Stimulated activated CD4-positive, alpha-beta T cell treated with anti-CD3 and anti-CD28 coated beads, Interleukin-4, amount 100 ng/mL, for 4 hours (primary cell): ENCODE measurements at places on chromosomes 5 and 9.
A peak's percentile ranks its signal among the peaks of the same experiment; 100 is the strongest.

GRCh38 chr9:28212979-28213378, 639.7 kb upstream of the C9orf72 start:
- DNase-seq, result no peak

GRCh38 chr5:28603869-28604268, 1565.5 kb upstream of the CDH9 start:
- DNase-seq, result no peak

- no peak for DNase-seq
Measured at GRCh38 chr5:43256261-43256966, 56.8 kb downstream of the HMGCS1 start.

DNA sequence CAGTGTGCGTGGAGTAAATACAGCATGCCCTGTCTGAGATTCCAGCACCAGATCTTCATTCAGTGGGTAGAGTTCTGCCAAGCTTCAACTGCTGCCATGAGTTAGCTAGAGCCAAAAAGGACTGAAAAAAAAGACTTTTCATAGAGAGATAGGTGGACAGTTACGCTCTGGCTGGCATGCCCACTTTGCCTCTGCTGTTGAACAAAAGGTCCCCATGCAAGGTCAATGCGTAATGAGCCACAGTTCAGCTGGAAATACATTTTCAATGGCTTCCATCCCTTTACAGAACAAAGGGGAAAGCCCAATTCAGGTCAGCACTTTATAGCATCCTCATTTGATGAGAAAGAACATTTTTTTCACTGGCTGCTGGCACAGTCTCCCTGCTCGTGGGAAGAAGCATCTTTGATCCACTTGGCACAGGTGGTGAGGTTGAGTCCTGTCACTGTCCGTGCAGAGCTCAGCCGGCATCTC, 86.9 kb upstream of the ERCC6L2 start:
- no peak for DNase-seq

DNA sequence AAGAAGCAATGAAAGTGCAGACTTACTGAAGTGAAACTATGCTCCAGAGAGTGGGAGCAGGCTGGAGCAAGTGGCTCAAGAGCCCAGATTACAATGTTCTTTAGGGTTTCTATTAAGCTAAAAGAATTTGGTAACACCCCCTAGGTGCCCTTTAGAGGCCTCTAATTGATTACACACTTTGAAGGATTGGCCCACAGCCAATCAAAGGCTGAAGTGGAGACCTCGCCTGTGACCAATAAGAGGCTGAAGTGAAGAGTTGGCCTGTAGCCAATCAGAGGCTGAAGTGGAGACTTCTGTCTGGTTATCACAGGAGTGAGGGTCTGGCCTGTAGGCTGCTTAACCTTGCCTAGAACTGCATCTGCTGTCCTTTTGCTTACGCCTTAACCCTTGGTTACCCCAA, 46.7 kb upstream of the SPATA31C2 start:
- no peak for DNase-seq

DNA sequence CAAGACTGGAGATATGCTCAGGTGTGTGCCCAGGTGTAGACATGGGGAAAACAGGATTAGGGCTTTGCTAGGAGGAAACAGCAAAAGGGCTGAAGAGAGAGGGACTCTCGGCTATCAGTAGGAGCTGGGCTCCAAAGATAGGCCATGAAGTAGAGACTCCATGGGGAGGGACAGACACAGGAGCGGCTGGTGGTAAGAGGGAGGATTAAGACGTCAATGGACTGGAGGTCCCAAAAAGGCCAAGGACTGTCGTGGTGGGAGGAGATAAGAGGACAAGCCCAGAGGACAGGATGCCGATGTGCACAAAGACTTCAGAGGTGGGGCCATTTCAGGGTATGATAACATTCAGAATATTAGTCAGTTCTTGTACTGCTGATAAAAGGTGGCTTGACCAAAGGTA, 93.1 kb downstream of the SAXO1 start:
- DNase-seq, result no peak

DNA sequence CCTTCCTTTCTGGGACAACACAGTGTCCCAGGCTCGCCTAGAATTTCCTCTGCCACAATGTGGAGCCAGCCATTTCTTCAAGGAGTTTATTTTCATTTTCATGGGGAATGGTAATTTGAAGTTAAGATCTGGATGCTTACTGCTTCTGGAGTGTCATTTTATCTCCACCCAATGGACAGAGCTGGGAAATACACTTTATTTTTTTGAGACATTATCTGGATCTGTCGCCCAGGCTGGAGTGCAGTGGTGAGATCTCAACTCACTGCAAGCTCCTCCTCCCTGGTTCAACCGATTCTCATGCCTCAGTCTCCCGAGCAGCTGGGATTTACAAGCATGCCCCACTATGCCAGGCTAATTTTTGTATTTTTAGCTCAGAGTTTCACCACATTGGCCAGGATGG, 12.7 kb upstream of the THG1L start:
- peak; percentile 4 for DNase-seq

GRCh38 chr9:109471475-109472393, 26.4 kb downstream of the PTPN3 start:
- no peak for DNase-seq

- DNase-seq, result peak; percentile 73
Measured at GRCh38 chr5:176536132-176536901, 885 bp downstream of the RNF44 start.

DNA sequence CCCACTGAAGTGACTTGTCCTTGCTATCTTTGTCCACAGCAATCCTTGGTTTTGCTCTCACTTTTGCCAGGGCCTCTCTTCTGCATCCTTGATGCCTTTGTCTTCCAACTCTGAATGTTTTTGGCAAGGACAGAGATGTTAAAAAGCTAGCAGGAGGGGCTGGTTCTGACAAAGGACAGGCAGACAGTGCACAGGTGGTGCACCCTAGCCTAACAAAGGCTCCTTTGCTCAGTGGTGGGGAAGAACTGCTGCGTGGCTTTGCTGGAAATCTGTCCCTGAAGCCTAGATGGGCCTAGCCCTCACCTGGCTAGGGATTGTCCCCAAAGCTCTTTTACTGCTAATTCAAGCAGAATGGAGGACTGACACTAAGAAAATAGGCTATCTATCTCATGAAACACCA, 233.5 kb downstream of the MAN2A1 start:
- DNase-seq, result no peak

DNA sequence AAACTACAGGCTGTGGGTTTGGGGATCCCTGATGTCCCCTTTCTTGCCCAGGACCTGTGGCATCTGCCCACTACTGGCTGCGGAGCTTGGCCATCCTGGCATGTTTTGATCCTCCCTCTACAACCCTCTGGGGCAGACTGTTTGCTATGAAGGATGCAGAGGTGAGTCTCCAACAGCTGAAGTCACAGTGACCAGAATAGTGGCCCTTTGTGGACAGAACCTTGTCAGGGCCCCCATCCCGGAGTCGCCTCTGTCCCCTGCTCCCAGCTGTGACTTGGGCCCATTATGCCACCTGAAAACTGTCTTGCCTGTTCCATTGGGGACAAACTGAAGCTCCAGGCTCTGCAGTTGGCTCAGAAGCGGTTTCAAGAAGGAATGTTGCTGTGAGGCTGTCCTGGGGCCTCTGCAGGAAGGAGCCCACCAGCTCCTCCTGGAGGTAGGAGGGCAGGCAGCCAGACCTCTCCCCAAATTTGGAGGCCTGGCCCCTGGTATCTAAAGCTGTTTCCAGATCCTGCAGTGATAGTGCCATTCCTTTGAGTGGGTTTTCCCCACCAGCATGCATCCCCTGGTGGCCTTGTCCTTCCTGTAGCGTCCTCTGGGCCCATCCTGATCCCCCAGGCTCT, 93.3 kb downstream of the BARX1 start:
- no peak for DNase-seq

DNA sequence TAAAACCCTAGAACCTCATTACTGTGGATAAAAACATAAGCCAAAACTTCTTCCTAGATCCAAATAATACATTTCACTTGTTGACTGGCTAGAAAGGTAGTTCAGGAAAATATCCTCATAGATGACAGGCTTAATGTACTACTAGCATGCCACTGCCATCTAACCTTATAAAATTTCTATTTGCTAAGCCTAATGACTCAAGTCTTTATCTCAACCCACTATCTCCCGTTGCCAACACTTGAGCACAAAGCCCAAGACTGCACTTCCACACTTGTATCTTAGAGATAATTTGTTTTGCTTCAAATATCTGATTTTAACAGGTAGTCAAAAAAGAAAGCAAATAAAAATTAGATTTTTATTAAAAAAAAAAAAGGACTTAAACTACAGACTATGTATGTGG, 42.7 kb downstream of the FBXL17 start:
- no peak for DNase-seq

GRCh38 chr5:140298183-140298601, 4.7 kb downstream of the PFDN1 start:
- DNase-seq, result no peak

- no peak for DNase-seq
Measured at GRCh38 chr5:93621327-93621798, 38.3 kb downstream of the NR2F1 start.

- DNase-seq, result no peak
Measured at GRCh38 chr5:112885001-112885400, 23.9 kb downstream of the SRP19 start.

GRCh38 chr5:79575996-79576395, 36.2 kb upstream of the TENT2 start:
- no peak for DNase-seq

DNA sequence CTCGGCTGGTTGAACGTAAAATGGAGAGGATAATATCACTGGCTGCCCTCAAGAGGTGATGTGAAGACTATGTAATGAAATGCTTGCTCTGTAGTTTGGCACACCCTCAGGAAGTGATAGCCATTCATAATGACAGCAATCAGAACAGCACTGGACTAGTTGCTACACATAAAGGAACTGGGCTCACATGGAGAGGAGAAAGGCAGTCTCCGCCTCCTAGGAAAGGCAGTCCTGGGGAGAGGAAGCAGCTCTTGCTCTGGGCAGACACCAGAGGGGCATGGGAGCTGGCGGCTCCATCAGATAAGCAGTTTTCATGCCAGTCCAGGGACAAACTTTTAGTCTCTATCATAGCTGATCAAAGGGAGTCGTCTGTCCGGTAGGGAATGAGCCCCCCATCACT, 46.9 kb downstream of the ARHGEF37 start:
- DNase-seq, result no peak

GRCh38 chr5:88145221-88145610, 123.4 kb downstream of the TMEM161B start:
- DNase-seq, result no peak

DNA sequence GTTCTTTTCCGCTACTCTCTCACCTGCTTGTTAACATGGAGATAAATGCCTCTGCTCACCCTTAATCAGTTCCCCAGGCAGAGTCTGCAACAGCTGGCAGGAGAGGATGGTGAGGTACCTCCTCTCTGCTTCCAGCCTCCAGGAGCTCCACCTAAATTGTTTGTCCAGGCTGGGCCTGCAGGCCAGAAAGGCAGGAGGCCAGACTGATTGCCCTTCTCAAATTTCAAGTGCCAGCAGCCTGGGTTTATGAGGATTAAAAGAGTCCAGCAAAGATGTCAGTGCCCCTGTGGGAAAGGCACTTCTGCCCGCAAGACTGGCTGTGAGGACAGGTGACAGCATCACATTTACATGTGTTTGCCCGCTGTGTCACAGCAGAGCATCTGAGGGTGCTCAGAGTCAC, 19.8 kb downstream of the CORO2A start:
- DNase-seq, result no peak

GRCh38 chr5:160463740-160464465, 42.2 kb downstream of the PTTG1 start:
- DNase-seq, result no peak

- DNase-seq, result no peak
Measured at GRCh38 chr5:142701673-142702311, 15.9 kb upstream of the FGF1 start.

GRCh38 chr9:1267581-1267980, 217.4 kb downstream of the DMRT2 start:
- DNase-seq, result no peak

GRCh38 chr5:173881811-173882575, 6.2 kb upstream of the CPEB4 start:
- no peak for DNase-seq

DNA sequence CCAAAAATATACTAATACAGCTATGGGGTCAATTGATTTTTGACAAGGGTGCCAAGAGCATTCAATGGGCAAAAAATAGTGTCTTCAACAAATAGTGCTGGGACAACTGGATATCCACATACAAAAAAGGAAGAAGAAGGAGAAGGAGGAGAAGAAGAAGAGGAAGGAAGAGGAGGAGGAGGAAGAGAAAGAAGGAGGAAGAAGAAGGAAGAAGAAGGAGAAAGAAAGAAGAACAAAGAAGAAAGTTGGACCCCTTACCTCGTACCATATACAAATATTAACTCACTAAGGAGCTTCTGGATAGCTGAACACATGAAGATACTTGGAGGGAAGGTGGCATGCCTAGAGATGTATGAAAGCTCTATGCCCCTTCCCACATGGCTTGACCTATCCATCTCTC, 17.2 kb upstream of the DELE1 start:
- no peak for DNase-seq

GRCh38 chr5:33341351-33341750, 99.4 kb upstream of the TARS1 start:
- DNase-seq, result no peak

DNA sequence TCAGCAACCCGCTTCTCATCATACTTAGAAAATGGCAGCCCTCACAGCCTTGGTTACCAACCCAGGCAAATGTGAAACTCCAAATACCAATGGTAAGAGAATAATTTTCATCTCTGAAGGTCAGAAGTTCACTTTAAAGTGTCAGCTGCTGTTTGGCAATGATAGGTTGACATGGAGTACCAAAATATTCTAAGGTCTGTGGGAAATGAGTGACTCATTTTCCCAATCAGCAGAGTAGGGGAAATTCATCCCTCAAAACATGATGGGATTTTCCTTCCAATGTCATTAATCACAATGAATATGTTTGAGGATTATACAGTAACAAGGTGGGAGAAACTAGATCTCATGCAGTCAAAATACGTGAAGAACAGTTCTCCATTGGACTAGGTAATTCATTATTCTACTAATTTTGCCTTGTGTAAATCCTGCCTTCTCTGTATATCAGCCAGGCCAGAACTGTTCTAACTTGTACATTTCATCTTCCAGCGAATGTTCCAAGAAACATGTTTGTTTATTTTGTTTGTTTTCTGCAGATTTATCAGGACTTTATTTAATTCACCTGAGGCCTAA, 53.1 kb upstream of the ERBIN start:
- no peak for DNase-seq

DNA sequence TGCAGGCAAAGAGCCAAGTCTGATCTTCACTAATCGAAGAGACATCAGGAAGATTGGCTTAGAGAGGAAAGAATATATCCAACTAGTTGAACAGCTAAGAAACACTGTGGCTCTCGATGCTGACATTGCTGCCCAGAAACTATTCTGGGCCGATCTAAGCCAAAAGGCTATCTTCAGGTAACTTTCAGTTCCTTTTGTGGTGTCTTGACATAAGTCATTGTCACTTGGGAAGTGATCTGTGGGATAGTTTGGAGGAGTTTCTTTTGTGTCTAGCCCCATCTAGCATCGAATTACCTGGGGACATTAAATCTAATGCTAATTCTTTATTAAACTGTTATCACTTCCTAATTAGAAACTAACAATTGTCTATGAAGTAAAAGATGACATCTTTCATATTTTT, 24.0 kb downstream of the VLDLR start:
- DNase-seq, result no peak

- DNase-seq, result no peak
Measured at GRCh38 chr9:86413971-86414880, 60.0 kb upstream of the TUT7 start.

GRCh38 chr9:81530846-81531245, 158.5 kb downstream of the TLE1 start:
- no peak for DNase-seq
